ENCODE measurements at places on chromosomes 1 and 21. TPM values are rescaled to one million over a fixed set of nuclear protein-coding genes. Genes with fewer than 3 reads are reported as not detected.

DNA sequence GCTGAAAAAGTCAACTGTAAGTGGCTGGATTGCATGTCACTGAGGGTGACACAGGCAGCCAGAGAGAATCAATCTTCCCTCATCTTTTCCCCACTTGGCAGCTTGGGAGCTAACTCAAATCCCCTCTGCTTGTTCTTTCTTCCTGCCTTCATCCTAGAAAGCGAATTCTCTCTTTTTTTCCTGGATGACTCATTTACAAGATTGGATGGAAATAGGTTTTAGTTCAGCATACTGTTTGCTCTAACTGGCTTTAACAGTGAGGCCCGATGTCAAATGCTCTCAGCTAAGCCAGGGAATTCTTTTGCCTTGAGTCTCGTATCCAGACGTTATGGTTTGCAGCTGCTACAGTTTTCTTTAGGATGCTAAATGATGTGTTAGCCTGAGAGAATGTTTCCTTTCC, 72.7 kb downstream of the HUNK start:
- DNase-seq: peak; percentile 89

DNA sequence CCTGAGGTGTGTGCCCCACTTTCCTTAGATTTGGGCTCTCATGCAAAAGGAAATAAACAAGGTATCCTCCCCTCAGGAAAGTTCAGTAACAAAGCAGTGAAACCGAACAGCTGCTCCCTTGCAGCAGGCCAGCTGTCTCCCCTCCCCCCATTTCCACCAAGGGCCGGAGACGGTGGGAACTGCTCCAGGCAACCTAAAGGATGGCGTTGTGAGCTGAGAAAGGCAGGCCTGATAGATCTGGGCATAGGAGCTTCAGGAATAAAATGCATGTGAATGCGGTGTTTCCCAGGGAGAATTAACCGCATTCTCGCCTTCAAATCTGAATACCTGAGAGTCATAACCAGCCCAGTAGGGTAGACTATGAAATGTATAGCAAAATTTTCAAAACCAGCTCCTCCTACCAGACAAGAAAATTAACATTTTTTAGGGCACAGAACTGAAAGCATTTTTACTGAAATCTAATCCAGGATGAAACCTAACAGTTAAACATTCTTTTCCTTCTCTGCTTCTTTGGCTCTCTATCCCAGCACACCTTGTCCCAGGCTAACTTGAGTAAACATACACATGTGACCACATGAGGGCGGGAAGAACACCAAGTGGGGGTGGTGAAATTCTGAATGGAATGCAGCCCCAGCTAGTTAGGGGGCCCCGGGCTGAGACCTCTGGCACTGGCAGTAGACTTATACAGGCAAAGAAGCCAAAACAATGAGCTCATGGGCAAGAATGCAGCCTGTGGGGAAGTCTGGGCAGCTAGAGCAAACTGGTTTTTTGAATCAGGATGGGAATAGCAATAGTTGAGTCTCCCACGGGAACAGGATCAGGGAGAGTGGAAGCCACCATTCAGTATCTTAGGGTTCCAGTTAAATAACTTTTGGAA, 11.5 kb downstream of the MCL1 start:
- DNase-seq: peak; percentile 96

DNA sequence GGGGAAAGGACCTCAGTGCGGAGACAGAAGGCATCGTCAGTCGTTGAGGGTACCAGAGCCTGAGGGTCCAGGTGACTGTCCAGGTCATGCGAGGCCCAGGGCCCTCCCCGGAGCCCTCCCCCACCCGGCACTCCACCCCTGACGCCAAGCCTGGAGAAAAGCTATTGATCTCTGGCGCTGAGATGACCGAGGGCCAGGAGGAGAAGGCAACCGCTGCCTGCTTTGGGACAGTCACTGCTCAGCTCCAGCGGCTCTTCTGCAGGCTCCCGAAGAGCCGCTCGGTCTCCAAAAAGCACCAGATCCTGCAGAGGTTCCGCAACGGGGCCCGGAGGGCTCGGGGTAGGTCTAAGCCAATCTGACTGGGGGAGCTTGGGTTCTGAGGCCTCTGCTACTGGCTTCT, 10.9 kb downstream of the RASSF5 start:
- no peak for DNase-seq

- no peak for DNase-seq
Observed at GRCh38 chr21:33854604-33855003, 61.0 kb downstream of the ATP5PO start.

HLX gene
- 4.7 TPM for polyA plus RNA-seq

All from stomach (tissue), 19 donors.